Suppressor macrophage (primary cell): ENCODE measurements at places on chromosomes 2 and 18.

DNA sequence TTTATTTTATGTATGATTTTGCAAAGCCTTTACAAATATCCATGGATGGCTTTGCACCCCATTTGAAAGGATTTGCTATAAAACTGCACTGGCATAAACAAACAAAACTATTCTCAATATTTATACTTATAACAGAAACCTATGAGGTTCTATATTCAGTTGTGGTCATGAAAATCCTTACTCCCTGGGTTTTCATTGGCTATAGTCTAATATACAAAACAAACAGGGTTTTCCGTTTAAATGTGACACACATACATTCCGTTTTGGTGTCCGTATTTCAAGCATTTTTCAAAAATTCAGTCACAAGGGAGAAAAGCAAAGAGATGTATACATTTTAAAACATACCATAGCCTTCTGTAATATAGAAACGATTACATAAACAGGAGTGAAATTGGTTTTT lies 100.0 kb downstream of the TCF4 start:
- no peak for DNase-seq

DNA sequence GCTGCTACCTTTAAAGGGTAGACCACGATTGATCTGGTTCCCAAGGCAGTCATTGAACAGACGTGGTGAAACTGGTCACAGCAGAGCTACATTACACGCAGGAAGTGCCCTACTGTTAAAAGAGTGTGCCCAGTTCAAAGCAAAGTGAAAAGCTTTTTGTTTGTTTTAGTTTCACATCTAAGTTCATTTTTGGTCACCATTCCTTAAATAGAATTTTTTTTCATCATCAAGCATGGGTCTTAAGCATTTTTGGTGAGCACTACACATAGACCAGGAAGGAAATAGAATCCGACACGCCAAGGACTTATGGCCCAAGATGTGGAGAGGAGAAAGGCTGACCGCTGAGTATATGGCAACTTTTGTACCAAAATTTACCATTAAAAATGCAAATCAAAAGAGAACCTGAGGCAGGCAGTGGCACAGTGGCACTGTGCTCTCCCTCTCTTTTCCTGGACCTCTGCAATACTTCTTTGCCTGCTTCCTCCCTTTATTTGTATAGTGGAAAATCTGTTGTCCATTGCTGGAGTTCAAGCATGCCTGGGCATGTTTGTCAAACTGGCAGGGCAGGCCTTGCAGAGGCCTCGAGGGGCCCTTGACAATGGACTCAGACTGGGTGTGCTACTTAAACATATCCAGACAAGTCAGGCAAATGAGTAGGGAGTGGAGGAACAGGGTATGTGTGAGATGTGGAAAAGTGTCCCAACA lies 42.6 kb upstream of the HNRNPA3 start:
- DNase-seq = peak; percentile 56

DNA sequence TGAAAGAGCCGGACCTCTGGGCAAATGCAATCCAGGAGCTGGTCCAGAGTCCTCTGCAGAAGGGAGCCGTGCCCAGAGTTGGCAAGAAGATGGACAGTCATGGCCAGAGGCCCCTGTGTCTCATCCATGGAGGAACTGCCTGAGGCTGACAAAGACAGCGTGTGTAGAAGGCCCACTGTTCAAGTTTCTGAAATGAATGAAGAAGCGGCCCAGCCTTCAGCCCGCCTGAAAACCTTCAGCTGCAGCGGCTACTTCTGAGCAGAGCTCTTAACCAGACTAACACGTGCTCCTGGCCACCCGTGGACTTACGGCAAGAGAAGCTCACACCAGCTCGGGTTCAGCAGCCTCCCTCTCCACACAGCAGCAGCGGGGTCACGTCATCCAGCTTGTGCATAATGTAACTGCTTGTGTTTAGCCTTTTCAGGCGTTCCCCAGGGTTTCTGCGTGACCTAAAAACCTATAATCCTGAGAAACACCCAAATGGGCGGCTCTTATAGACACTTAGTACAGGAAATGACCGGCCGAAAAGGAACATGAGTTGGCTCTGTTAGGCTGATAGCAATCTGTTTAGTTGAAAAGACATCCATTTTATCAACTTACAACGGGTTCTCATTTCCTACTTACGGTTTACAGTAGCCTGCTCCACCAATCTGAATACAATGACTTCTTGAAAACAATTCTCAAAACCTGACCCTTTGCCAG lies at the start of gene FAM124B:
Gene FAM124B (minus strand): TSS at position 467 of the 702 bp plus-strand sequence. CDS start 339 bp downstream, at position 128.
- peak; percentile 84 for DNase-seq

- DNase-seq = no peak
These were observed 10.0 kb upstream of the AGFG1 start for GRCh38 chr2:227461811-227462461.

- DNase-seq = peak; percentile 41
These were observed 15.5 kb downstream of the MRPS5 start for GRCh38 chr2:95106081-95106480.
